CD4-positive, alpha-beta T cell treated with Interleukin-4 for 4 hours (primary cell): ENCODE measurements at places on chromosomes 7 and 10.

DNA sequence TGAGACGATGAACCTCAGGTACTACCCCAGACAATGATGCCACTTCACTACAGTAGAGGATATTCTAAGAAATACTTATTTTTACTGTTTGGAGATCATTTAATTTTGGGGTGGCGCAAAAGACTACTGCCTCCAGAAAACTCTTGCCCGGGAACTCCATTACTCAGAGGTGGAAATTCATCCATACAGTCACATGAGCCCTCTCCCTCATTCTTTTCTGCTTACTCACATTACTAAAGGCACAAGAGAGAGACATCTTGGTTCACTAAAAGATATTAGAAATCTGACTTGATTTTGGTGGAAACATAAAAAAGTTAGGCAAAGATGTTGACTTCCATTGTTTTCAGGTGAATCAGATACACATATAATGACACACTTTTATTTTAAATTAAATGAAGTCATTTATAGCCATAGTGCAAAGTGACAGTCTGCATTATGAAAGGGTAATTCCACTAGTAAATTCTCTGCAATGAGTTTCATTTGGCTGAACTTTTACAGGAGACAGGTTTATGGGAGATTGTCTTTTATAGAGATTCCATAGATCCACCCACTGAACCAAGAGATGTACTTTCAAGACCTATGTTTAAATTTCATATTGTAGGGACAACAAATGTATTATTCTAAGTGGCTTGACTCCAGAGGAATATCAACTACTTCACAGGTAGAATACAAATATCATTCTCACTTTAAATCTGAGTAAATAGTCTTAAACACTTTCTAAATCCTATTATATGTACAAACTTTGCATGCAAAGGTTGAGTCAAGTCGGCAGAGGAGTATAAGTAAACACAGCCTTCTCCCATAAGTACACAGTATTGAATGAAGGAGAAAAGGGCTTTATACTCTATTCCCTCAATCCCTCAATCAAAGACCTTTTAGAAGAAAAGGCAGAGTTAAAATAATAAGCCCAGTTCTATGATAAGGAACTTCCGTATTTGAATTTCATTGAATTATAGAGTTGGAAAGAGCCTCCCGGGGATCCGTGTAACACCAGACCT, 18.8 kb downstream of the NEBL start:
- no peak for DNase-seq

DNA sequence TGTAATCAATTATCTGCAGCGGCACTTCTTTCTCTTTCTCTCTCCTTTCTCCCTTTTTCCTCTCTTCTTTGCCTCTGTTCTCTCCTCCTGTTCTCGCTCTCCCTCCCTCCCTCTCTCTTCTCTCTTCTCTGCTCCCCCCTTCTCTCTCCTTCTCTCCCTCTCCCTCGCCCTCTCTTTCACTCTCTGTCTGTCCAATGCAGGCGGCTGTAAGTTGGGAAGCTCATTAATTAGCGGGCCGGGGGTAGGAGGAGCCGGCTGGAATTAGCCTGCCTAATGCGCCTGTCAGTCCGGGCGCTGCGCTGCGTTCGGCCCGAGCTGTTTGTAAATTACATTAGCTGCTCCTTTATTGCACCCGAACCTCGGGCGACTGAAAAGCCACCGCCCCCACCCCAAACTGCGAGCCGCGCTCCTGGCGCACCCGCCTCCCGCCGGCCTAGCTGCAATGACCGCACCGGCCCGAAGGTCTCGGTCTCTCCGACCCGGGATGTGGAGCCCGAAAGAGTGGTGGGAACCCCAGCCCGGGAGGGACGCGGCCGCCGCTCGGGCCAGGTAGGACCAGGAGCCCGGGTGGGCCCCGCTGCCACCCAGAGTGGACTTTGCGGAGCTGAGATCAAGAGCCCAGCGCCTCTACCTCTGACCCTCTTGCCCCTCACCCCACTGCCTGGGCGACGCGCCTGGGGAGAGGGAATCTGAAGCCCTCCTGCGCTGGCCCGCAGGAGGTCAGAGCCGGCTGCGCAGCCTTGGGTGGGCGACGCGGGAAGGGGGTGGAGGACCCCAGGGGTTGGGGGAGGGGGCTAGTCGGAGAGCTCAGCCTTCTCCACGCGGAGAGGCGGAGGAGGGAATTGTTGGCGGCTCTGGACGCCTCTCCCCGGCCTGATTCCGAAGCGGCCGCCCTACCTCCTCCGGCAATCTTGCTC, at the start of gene LBX1:
Gene LBX1, minus strand, starts transcription at position 198 of the 917 bp plus-strand sequence. CDS start 648 bp downstream, outside the sequence.
- no peak for DNase-seq

DNA sequence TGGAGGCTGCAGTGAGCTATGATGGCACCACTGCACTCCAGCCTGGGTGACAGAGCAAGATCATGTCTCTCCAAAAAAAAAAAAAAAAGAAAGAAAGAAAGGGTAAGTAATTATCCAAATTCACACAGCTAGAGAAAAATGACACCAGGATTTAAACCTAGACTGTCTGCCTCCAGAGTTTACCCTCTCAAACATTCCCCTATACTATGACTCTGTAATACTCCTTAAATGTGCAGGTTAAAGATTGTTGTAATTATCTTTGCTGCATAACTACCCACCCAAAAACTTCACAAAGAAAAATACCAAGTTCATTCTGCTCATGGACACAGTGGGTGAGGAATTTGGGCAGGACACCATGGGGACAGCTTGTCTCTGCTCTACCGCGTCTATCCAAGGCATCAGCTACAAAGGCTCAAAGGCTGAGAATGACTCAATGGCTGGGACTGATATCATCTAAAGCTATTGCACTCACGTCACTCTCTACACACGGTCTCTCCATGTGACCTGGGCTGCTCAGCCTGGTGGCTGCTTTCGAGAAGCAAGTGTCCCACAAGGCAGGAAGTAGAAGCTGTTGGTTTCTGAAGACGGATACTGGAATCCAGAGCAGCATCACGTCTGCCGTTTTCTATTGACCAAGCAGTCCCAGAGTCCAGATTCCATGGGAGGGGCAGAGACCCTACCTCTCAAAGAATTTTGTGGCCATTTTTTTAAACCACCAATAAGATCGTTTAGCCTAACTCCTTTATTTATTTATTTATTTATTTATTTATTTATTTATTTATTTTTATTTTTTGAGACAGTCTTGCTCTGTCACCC, 185.7 kb upstream of the AUTS2 start:
- DNase-seq: no peak

DNA sequence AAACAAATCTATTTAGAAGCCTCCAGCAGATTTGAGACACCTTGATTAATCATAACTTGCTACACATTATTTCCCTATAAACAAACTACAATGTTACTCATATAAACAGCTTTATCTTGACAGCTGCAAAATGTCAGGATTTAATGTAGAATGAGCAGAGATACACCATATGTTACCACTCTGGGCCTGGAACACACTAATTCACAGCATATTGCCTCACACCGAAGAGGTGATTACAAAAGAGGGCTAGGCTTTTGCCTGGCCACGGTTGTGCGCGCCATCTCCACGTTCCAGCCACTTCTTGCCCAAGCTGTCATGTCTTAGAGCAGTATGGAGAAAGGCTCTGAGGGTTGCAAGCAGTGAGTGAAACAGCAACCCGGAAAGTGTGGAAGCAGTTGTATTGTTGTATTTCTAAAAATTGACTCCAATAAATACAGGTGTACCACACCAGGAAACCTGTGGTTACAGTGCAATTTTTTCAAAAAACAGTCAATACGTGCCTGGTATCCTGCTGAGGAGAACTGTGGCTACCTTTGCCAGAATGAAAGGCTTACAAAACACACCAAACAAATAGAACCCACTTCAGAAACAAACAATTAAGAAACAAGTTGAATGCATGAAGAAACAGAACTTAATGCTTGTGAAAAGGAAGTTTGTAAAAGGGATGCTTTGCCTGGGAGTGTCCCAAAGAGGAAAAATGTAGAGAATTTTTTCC, 498.1 kb downstream of the PLXNA4 start:
- DNase-seq: no peak

GRCh38 chr10:51007781-51008180, 66.5 kb upstream of the PRKG1 start:
- DNase-seq: no peak

- no peak for DNase-seq
Observed at GRCh38 chr7:28112883-28113540, 67.6 kb downstream of the JAZF1 start.

DNA sequence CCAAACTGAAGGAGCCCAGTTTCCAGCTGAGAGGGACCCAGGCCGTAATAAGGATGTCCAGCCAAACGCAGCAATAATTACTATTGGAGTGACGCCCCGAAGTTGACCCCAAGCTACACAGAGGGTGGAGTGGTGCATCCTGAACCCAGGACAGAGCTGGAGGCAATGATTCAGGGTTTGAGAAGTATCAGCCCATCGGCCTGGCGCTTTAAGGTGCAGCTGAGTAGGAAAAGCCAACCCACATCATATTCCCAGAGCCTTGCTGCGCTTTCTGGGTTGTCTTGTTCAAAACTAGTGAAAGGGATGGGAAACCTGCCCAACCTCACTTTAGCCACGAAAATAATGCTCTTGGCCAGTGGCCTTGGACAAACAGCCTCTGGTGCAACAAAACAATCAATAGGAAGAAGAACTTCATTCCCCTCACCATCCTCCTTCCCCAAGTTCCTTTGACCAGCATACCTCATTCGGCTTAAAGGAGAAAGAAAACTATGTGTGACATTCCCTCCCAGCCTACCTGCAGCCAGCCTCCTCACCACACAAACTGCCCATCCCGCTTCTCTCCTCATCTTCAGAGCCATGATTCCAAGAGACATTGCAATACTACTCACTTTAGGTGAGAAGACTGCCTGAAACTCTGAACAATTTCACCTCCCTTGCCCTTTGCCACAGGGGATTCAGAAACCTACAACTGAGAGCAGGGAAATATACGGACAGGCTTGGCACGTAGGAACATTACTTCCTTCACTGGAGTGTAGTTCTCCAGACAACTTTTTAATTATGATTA, 217.2 kb upstream of the MKLN1 start:
- DNase-seq: no peak

DNA sequence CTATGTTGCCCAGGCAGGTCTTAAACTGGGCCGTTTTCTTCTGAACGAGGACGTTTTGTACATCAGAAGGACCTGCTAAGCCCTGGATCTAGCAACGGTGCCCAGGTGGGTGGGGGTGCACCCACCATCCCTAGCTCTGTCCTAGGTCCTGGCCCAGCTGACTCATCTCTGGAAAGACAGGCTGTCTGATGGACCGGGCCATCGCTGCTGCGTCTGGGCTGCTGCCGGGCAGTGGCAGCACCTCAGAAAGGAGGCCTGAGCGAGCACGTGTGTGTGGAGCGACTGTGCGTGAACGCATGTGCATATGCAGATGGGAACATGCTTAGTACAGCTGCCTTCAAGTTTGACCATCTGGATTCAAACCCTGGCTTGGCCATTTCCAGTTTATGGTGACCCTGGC, 7.3 kb upstream of the ELFN1 start:
- DNase-seq: no peak

GRCh38 chr10:21069278-21069677, 172.2 kb upstream of the NEBL start:
- no peak for DNase-seq

DNA sequence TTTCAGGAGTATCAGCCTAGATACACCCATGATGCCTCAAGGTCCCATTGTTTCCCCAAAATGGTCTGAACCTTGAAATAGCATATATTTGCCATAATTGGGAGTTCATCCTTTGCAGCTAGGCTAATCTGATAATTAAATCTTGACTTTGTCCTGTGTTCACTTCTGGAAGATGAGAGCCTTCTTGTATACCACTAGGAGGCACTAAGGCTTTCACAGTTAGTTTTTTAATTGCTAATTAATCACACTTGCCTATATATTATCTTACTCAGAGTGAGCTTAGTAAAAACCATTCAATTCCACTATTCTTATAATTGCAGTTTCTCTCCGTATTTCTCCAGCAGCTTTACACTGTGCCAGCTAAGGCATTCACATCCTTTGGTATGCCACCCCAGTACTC, 48.7 kb upstream of the MAGI2 start:
- no peak for DNase-seq
